ENCODE measurements at places on chromosomes 7 and 10.

DNA sequence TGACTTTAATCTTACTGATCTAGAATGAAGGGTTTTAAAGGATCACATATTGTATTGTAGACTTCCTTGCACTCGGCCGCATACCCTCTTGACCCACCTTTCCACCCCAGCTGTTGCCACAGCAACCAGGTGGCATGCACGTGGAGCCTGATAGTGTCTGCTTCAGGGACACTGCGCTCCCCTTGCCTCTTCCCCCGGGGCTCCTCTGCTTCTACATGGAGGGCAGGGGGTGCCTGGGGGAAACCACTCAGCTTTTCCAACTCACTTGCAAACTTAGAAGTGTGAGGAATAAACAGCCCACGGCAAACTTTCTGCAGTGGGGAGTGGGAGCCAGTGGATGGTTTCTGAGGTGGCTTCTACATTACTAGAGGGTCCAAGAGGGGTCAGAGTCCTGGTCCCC is 458.6 kb downstream of the PLXNA4 start:
- DNase-seq = no peak

DNA sequence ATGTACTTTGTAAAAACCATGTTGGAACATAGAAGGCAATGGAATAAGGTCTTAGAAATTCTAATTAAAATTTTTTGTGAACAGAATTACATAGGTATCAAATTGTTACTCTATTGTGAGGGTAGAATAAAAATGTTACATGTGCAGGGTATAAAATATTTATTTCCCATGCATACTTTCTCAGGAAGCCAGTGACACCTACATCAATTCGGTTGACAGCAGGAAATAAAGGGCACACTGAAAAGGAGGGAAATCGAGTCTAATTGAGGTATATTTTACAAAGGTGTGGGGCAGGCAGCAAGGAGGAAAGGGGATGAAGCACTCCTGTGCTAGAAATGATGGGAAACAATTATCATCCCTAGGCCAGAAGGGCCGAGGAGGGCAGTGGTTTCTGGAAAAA is 244.9 kb downstream of the C7orf25 start:
- DNase-seq = no peak

DNA sequence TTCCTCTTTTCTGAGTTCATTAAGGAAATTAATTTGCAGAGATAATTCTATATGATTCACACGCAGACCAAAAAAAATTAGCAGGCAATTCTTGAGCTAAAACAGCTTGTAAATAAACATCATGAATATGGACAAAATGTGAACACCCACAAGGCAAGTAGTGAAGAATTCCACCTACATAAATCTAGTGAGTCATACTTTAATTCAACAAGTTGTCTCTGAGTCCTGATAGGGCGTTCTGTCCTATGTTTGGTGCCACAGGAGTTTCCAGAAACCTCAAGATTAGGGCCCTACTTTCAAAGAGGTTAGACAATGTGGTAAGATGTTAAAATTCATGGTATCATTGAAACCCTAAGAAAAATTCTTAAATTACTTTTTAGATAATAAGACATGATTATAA is 122.3 kb downstream of the SGMS1 start:
- no peak for DNase-seq

DNA sequence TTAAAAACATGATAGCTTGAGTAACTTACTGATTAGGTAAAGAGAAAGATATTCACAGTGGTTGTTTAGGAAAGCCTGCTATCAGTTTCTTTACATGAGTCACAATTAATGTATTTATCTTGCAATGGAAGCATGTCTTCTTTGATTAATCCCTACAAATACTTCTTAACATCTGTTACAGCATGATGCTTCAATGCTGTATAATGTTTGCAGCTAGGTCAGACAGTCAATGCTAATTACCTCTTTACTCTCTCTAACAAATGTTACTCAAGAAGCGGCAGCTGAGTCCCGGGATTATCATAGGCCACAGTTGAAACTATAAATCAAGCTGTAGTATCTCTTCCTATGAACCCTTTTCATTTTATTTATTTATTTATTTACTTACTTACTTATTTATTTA is 33.2 kb downstream of the ACBD5 start:
- no peak for DNase-seq

GRCh38 chr10:95333997-95334804 is 43.4 kb upstream of the PDLIM1 start:
- DNase-seq = peak; percentile 72

GRCh38 chr10:113053881-113054280 is 103.8 kb downstream of the TCF7L2 start:
- DNase-seq = no peak

DNA sequence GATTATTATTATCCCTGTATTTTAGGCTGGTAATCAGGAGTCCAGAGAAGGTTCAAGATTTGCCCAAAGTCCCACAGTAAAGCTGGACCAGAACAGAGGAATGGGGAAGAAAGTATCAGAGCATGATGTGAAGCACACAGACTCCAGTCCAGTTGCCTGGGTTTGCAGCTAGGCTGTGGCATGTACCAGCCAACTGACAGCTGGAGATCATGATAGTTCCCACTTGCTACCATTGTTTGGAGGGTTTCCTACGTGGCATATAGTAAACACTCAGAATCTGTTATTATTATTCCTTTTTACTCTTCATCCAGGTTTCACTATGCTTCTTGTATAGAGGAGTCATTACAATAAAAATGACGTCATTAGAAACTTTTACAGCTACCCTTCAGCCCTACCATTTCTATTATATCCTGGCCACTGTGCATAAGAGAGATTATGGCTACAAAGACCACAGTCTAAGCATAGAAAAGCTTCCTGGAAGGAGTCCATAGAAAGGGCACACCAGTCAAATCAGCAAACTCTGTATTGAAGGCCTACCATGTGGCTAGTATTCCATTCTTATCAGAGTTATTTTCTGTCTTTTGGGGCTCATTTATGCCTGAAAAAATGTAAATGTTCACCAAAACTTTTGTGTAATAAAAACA is 66.6 kb downstream of the MTPN start:
- no peak for DNase-seq

DNA sequence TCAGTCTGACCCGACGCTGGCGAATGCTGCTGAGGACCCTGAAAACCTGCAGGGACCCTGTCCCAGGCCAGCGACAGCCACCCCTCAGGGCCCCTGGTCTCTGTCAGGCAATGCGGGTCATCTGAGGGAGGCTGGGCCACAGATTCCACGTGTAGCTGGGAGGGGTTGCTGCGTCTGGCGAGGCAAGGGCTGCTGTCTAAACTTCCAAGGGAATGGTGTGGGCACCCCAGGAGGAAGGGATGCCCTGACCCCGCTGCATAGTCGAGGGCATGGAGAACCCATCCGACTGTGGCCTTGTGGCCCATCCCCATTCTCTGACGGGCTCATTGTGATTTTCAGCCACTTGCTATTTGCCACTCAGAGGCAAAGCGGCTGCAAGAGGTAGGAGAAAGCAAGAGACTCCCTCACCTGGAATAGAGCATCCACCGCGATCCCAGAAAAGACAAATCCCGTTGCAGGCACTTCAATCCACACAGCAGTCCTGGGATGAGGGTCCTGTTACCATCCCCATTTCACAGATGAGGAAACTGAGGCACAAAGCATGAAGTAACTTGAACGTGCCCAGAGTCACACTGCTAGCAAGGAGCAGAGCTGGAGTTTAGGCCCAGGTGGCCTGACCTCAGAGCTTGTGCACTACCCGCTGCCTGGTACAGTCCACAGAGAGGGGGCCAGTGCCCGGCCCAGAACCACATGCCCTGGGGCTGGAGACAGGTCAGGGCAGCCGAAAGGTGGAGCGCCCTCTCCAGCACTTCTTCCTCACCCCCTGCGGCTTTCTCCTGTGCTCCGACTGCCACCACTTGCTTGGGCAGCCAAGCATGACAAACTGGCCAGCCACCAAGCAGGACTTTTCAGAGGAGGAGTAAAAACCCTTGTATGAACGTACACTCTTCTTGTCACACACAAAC is 163.8 kb upstream of the KLF14 start:
- no peak for DNase-seq

GRCh38 chr10:132675031-132675740 is 110.8 kb downstream of the NKX6-2 start:
- DNase-seq = no peak

DNA sequence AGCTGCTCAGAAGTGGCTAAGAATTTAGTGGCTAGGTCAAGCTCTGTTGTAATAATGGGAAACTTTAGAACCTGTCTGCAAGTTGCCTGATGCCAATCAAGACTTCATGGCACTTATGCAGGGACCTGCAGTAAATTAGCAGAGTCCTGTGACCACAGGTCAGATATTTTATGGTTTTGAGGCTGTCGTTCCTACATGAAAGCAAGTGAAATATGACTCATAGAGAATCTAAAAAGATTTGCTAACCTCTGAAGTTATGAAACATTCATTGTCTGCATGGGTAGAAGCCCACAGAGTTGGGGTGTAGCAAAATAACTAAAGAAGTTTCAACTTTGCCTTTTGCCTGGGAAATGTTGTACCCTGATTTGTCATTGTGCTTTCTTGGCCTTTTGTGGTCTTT is 32.3 kb downstream of the SLC39A12 start:
- DNase-seq = peak; percentile 70

DNA sequence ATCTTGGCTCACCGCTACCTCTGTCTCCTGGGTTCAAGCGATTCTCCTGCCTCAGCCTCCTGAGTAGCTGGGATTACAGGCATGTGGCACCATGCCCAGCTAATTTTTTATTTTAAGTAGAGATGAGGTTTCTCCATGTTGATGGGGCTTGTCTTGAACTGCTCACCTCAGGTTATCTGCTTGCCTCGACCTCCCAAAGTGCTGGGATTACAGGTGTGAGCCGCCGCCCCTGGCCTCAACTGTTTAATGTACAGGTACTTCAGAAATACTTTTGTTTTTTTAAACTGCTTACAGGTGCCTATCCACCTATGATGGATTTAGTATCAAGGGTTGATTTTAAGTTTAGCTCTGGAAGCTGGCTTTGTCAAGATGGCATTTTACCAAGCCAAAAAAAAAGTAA is 55.6 kb downstream of the CDC123 start:
- DNase-seq = no peak

DNA sequence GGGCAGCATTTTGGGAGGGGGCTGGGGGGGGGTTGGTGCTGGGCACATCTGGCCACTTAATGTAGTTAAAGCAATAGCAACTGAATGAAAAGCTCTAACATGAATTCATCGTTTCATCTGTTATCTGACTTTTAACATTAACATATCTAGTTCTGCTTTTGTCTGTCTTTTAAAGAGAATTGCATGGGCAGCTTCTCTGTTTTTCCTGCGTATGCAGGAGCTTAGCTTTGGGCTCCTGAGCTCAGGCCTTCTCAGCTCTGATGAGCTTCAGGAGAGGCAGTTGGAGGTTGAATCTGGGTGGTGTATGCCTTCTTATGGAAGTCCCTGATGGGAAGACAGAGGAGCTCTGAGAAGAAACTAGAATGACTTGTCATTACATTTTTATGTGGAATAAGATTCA is 58.4 kb downstream of the DNAJB6 start:
- DNase-seq = no peak

DNA sequence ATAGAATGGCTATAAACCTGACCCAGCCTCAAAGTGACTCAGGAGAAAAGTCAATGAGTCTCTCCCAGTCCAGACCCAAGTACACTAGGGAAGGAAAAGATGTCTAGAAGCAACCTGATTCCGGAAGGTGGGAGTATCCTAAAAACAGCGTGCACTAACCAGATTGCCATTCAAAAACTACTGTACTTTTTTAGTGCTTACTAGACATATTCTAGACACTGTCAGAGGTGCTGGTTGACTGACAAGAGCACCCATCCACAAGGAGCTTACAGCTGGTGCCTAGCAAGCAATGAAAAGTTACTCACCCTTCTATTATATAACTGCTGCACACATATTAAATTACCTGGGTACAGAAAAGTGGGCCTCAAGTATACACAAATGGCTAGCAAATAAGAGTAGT is 81.0 kb downstream of the SIRT1 start:
- DNase-seq = no peak

DNA sequence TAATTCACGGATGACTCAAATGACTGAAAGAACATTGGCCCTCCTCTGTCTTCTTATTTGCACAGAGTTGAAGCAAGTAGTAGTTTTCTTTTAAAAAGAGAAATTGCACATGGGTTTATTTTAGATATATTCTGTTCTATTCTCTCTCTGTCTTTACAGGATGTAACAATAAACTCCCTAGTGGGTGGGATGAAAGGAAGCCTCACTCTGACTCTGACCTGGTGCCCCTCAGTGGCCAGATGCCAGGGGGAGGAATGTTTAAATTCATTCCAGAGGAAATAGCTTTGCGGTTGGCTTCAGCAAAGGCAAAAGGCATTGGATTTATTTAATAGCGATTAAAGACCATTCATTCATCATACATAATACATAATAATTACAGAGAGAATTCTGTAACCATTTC is 156.4 kb upstream of the MTPN start:
- DNase-seq = peak; percentile 49

GRCh38 chr10:100130831-100131230 is 49.2 kb upstream of the CPN1 start:
- no peak for DNase-seq

GRCh38 chr10:130994191-130994590 is 317.3 kb downstream of the TCERG1L start:
- DNase-seq = no peak

- no peak for DNase-seq
These were observed 12.0 kb downstream of the SFTPD start for GRCh38 chr10:79936625-79937615.

GRCh38 chr10:75818552-75818951 is 387.1 kb downstream of the LRMDA start:
- DNase-seq = no peak

DNA sequence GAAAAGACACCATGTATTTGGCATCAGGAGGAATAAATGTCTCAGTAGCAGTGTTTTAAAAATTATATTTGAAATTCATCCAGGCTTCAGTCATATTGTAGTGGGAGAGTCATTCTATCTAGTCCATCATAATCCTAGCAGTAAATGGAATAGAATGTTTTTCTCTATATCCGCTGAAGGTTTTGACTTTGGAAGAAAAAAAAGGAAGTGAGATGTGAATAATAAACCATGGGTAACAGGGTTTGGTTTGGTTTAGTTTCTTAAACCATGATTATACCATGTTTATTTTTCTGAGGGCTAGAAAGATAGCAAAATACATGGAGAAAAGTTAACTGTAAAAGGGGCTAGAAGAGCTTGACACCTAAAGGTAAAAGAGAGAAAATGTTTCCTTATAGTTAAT is 16.4 kb upstream of the BPGM start:
- DNase-seq = no peak

DNA sequence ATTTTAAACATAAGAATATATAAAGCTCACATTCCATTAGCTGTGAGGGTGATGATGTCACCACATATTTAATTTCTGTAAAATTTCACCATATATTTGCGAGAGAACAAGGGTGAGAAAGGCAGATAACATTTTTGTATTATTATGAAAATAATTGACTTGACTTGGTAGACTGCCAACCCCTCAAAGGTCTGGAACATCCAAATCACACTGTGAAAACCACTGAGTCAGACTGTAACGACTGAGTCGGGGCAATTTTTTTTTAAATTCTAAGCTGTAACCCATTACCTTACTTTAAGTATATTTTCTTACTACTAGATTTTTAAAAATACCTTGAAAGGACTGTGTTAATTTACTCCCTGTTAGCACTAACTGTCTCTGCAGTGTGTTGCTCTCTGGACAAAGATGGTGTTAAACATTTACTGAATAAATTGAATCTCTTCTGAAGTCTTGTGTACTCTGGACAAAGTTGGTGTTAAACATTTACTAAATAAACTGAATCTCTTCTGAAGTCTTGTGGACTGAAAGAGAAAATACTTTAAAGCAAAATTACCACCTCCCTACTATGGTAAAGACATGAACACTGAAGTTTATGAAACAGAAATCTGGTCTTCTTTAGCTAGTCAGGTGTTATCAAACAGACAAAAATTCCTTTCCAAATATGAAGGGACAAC is 14.1 kb downstream of the PDZD8 start:
- no peak for DNase-seq

- DNase-seq = peak; percentile 35
These were observed 61.7 kb downstream of the SH2D4B start for GRCh38 chr10:80599424-80599847.
